ENCODE measurements at places on chromosomes 6 and 20.

- DNase-seq: no peak
Measured at GRCh38 chr6:11972270-11972669, 39.8 kb upstream of the HIVEP1 start.

GRCh38 chr20:35404614-35405259 lies 7.0 kb downstream of the UQCC1 start:
- no peak for DNase-seq

DNA sequence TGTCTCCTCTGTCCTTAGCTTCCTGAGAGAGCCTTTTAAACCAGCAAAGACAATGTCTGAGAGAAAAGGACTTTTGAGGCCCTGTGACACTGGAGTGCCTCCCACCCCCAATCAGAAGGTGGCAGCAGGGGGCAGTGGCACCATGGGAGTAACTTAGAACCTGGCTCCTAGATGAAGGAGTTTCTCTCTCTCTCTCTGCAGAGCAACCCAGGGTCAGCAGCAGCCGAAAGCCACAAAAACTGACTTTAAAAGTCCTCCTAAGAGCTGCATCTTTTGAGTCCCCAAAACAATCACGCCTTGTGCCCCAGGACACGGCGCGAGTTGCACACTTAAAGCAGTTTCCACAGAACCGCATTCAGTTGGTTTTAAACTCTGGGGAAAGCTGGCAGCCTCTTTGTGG lies 5.3 kb upstream of the TCP11 start:
- no peak for DNase-seq

GRCh38 chr20:19874040-19874727 lies 116.1 kb downstream of the RIN2 start:
- no peak for DNase-seq

DNA sequence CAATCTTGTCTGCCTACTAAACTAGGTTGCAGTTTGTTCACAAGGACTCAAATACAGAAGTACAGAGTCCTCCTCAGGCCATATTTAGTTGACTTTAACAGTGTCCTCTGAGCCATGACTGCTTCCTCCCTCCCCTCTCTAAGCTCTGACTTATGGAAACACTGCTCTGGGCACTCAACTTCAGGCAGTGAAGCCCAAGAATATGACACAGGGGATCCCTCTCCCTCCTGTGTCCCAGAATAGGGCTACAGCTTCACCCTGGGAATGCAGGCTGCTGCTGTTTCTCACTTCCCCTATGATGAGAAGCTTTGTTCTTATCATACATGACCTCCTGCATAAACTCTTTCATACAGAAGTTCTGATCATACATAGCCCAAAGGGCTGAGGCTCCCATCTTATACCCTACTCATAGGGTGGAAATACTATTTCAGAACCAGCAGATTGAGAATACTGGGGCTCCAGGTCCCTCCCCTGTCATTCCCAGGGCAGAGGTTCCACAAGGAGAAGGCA lies 97.3 kb upstream of the UST start:
- no peak for DNase-seq

DNA sequence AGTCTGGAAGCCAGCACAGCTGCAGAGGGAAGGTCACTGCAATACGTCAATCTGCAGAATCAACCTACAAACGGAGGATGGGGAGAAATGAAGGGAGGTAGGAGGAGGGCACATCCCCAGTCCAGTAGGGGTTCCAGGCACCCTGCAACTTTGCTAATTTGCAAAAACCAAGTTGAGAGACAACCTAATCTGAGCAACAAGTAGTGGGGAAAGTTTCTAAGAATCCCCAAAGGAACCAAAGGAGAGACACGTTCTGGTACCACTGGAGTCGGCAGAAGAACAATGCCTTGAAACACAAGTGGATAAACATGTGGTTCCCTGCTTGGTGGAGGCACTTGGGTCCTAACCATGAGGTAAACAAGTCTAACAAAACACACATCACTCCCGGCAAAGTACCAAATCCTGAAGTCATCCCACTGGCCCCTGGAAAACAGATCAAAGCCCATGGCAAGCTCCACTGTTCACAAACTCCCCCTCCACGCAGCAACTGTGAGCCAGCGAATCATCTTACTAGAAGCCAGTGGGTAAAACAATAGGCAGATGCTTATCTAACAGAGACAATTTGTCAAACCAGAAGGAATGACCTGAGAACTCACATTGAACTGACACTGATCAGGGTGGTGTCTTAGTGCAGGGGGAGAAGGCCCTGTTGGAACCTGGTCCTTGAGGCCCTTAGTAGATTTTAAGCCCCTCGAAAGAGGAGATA lies 4.7 kb downstream of the MRPS18A start:
- no peak for DNase-seq

GRCh38 chr6:4777394-4777935 lies 1.3 kb downstream of the CDYL start:
- DNase-seq: no peak

DNA sequence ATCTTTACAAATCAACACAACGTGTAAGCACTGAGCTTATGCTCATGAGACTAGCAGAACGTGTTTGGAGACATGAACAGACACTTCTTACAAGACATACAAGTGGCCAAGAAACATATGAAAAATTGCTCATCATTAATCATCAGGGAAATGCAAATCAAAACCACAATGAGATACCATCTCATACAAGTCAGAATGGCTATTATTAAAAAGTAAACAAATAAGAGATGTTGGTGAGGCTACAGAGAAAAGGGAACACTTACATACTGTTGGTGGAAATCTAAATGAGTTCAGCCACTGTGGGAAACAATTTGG lies 327.9 kb upstream of the SOX4 start:
- no peak for DNase-seq

- no peak for DNase-seq
Measured at GRCh38 chr20:43389839-43390626, 67.7 kb upstream of the SRSF6 start.

- no peak for DNase-seq
Measured at GRCh38 chr6:73177221-73177944, 47.9 kb downstream of the KHDC1L start.

DNA sequence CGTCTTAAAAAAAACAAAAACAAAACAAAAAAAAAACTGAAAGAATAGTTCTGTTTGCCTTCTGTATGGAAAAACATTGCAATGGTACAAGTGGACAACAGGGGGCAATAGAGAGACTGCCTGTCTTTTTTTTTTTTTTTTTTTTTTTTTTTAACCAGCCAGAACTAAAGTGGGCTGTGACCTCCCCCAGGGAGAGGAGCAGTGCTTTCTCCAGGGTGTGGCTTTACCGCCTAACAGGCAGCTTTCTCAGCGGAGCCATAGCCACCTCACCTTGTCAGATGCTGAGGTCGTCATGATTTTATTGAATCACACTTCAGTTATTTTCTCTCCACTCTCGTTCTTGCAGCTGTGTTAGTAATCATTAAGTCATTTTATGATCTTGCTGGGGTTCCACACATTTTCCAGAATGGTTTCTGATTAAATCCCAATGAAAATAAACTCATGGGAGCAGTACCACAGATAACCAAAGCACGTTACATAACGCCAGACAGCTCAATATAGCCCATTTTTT lies 78.4 kb downstream of the GMPR start:
- DNase-seq: no peak

DNA sequence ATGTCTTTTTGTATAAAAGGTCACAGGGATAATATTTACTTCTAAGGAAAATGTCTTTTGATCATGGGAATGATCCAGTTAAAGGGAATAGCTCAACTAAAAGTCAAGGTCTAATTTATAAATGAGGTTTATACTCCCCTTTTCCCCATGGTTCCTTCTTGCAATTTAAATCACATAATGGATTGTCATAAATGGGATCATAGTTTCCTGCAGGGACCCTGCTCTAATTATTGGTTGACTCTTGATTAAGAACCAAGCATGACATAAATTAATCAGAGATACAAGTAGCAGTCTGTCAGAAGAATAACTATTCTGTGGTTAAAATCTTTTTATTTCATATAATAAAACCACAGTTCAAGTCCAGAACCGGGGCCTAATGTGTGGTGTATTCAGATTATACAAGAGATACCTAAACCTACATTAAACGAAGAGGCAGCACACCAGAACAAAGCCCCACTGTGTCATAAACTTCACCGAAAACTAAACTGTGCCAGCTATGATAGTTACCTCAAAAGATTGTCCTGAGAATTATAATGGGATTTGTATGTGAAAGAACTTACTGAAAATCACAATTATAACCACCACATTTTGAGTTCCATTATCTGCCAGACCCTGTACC lies 43.0 kb upstream of the CD83 start:
- DNase-seq: no peak

- DNase-seq: no peak
Measured at GRCh38 chr6:15947923-15948322, 181.0 kb upstream of the MYLIP start.

DNA sequence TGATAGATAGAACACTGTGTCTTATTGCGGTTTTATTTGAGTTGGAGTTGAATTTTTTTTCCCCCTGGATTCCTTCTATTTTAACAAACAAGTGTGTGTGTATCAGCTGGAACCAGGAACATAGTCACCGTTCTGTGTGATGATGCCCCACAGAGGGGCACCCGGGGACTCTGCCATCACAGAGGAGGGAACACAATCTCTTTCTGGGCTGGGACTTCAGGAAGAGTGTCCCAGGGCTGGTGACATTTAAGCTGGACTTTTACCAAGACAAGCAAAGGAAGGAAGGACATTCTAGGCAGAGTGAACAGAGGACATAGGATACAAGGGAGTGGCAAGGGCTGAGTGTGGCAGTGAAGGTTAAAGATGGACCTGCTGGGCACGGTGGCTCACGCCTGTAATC lies 33.2 kb downstream of the TAF8 start:
- DNase-seq: no peak

- DNase-seq: no peak
Measured at GRCh38 chr6:140985679-140986275, 1146.9 kb upstream of the GJE1 start.

- DNase-seq: no peak
Measured at GRCh38 chr20:14431568-14431967, 94.2 kb upstream of the FLRT3 start.

- no peak for DNase-seq
Measured at GRCh38 chr6:122671251-122671650, 61.0 kb downstream of the PKIB start.

Measured in ascending aorta (tissue), 2 donors.